Stimulated activated CD4-positive, alpha-beta T cell treated with anti-CD3 and anti-CD28 coated beads, Interleukin-4, amount 100 ng/mL, for 24 hours (primary cell): ENCODE measurements at places on chromosomes 5 and 9.

DNA sequence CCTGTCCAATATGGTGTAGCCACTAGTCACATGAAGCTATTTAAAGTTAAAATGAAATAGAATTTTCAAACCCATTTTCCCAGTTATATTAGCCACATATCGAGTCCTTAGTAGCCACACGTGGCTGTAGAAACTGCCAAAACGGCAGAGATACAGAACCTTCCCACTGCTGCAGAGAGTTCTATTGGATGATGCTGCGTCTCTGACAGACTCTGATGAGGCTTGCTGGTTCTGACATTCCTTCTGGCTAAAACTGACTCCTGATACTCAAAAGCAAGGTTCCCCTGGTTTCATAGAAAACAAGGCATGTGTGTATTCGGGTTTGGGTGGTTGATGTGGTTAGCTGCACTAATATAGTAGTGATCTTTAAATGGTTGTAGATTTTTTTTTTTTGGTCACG, 91.5 kb downstream of the TLE4 start:
- DNase-seq, result no peak

DNA sequence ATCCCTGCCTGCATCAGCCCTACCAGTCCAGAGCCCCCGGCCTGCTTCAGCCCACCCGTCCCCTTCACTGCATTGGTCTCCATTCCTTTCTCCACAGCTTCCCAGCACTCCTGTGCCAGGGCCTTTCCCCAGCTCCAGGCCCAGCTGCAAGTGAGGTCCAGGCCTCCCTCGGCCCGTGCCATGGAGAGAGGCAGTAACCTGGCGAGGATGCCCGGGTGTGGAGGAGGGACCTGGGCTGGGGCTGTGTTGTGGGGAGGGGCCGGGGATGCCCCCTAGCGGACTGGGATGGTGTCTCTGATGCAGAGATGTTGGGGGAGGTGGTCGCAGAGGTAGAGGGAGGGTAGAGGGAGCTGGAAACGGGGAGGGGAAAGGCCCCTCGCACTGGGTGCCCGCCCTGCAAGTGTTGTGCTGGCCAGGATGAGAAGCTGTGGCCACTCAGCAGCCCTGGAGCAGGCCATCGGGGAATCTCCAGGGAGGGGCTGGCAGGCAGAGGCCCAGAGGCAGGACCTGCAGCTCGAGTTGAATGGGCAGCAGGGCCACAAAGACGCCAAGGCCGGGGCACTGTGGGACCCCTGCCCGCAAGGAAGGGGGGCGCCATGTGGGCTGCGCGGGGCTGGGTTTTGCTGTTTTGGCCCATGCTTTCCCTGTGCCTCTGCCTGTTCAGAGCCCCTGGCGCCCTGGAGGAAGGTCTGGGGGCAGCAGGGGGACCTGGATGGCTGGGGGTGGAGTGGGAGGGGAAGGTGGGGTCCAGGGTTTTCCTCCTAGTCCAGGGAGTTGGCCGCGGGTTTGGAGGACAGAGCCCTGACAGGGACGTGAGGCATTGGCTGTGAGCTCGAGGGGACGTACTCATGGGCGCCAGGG, 26.0 kb upstream of the NKD2 start:
- DNase-seq, result no peak

DNA sequence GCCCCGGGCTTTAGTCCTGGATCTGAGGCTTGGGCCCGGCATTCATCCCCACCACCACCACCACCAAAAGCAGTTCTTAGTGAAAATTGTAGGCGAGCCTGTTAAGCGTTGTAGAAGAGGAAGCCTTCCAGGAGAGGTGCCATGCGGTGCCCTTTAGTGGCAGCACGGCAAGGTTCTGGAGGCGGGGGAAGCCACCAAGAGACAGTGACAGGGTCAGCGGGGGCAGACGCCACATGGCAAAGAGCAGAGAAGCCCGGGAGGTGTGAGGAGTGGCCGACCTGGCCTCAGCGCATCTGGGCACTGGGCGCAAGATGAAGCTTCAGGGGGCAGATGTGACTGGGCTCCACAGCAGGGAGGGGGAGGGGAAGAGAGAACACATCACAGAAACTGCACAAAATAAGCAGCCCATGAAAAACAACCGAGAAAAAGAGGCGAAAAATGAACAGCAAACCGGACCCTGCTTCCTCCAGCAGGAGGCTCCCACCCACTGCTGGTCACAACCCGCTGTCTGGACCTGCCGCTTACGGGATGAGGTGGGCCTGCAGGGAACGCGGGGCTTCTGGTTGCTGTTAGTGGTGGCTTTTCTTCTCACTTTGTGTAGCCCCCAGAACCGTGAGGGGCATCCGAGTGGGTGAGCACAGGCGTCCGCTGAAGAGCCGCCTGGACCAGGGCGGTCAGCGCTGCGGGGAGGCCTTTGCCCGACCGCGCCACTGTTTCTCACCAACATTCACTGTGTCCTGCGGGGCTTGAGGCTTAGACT, 4.3 kb downstream of the LRRC14B start:
- no peak for DNase-seq

DNA sequence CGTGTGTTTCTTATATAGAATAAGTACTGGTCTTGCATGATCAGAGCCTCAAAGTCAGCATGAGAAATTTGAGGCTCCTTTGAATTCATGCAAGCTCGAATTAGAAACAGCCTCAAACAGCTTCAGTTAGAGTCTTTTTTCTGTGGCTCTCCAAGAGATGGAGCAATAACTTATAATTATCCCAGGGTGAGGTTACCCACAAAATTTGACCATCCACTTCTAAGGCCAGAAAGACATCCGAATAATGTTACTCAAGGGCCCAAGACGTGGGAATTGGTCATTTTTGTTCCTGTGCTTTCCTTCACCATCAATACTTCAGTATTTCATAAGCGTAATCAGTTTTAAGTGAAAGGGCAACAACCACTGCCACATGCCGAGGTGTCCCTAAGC, 89.7 kb downstream of the DAPK1 start:
- no peak for DNase-seq

- no peak for DNase-seq
Observed at GRCh38 chr5:73592551-73592950, 27.0 kb downstream of the UTP15 start.

DNA sequence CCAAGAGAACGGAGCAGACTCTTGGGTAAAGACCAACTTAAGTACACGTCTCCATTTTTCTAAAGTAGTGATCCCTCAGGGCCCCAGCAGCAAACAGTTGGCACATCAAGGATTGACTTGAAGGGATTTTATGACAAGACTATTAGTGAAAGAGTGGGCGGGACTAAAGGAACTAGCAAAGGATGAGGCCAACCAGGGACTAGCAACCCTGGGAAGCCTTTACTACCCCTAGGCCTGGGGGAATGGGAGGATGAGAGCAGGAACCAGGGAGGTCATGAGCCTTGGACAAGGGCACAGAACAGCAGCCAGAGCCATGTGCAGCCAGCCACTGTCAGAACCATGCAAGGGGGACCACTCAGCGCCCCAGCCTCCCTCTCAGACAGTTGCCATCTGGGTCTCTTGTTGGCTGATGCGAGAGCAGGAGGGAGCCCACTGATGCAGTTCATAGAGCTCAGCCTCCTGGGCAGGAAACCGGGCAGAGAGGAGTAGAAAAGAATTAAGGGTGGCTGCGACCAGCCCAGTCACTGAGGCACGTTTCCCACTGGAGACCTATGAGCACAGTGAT, 28.1 kb downstream of the TGFBI start:
- DNase-seq, result no peak

DNA sequence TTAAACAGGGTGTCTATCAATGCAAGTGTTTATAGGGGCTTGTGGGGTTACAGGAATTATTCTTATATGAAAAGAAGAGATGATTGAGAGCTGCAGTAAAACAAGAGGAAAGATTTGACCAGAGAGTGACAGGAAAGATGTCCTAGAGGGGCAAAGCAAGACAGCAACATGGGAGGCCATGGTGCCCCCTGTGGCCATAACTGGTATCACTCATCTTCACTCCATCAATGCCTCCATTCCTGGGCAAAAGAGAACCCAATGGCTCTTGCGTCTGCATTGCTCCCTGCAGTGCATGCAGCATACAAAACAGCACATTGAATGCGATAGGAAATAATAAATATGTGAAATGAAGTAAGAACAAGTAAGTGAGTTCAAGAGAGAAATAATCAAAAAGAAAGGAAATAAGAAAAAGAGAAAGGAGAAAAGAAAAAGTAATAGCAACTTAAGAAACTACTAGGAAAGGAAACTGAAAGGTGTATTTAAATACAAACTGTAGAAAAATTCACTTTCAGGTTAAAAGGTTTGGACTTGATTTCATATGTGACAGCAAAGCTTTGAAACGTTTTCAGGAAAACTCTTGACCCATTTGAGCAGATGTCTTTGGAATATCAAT, 206.6 kb downstream of the SEMA5A start:
- no peak for DNase-seq

DNA sequence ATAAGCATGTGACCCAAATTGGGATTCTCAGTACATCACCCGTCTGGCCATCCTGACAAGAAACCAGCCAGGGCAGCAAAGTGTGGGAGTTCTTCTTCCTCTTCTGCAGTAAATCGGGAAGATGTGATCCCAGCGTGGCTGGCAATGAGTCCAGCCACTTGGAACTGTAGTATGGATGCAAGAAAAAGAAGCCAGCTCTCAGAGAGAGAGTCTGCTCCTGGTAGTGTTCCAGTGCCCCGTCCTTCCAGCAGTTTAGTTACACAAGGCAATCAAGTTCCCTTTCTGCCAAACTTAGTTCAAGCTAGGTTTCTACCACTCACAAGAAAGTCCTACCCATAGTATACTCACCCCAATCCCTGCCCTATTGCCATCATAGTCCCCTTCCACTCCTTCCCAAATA, 65.6 kb downstream of the CDK5RAP2 start:
- DNase-seq, result no peak
